ENCODE measurements at places on chromosomes 16 and 17.

DNA sequence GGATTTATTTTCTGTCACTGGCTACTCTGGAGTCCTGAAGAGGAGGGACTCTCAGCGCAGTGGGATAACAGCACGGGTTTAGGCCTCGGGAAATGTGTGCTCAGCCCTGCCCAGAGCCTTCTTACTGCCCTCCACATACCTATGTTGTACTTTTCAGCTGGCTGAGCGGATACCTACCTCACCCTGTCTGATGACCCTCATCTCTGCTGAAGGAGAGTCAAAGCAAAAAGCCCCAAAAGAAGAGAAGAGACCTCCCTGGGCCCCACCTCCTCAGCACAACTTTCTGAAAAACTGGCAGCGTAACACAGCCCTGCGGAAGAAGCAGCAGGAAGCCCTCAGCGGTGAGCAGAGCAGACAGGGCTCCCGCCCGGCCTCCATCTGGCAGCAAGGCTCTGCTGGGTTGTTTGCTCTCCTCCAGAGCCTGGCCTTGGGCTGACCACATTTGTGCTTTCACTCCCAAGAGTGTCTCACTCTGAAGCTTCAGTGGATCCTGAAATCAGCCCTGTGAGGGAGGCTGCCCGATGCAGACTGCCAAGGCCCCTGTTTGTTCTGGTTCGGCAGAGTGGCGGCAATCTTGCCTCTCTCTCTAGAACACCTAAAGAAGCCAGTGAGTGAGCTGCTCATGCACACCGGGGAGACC lies 10.3 kb downstream of the MYCBPAP start:
- DNase-seq, result no peak

DNA sequence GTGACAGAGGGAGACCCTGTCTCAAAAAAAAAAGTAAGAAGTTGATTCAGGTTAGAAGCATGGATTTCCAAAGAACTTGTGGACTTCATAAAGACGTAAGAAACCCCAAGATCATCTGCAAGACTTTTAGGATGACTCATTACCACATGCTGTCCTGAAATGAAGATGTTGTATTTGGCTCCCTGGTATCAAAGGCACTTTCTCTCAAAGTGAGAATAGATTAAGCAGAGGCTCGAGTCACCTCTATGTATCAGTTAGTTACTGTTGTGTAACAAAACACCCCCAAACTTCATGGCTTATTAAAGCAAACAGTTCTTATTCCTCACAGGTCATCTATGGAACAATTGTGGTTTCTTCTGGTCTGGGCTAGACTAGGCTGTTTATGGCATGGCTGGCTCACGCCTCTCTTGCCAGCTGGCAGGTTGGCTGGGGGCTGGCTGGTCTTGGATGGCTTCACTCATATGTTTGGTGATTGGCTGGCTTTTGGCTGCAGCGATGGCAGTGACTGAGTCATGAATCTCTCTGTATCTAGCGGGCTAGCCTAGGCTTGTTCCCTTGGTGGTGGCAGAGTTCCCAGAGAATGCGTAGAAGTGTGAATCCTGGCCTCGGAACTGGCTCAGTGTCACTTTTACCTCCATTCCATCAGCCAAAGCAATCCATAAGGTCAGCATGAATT lies 60.4 kb upstream of the MSI2 start:
- DNase-seq, result no peak

DNA sequence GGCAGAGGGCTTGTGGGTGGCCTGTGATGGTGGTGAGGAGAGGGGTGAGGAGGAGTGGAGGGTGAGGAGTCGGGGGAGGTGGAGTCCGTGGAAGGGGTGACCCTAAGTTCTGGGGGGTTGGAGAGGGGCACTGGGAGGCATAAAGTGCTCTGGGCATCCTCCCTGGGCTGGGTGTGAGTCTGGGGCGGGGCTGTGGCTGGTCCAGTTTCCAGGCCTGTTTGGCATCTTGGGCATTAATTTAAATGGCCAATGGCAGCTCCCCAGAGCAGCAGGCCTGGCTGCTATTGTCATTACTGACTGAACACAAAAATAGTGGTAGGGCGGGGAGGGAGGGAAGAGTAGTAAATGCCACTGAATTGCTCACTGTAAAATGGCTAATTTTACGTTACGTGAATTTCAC lies 7.7 kb upstream of the ARHGAP23 start:
- DNase-seq, result no peak

GRCh38 chr16:2223942-2224486 lies 623 bp downstream of the E4F1 start:
- DNase-seq, result no peak

DNA sequence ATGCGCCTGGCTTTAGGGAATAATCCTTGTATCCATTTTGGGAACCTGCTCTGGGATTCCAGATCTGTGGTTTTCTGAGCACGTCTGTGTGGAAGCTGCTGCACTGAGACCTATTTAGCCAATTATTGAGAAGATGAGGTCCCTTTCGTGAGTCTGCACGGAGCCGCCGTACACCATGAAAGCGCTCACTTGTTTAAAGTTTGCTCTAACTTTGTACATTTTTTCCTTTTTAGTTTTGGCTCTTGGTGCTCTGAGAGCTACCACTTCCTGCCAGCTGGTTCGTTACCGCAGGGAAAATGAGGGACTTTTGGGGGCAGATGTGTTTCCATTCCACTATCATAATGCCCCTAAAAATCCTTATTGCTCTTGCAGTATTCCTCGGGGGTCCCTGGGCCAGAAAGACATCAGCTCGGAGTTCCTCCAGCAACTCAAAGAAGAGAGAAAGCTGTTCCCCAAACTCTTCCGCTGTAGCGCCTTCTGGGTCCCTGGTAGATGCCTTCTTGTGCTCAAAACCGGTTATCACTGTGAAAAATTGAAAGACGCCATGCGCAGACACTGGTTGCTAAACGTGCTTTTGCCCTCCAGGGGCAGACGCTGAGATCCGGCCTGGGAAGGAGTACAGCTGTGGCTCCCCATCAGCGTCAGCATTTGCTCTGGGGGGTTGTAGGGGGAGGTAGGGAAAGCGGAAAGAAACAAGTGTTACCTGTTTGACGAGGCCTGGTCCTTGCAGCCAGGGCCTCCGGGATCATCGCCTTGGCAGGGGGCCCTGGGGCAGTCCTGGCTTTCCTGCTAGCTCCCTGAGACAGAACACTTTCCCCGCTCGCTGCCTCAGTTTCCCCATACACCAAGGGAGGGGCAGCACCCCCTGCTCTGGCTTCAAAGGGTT lies 238.1 kb downstream of the MRTFB start:
- no peak for DNase-seq

DNA sequence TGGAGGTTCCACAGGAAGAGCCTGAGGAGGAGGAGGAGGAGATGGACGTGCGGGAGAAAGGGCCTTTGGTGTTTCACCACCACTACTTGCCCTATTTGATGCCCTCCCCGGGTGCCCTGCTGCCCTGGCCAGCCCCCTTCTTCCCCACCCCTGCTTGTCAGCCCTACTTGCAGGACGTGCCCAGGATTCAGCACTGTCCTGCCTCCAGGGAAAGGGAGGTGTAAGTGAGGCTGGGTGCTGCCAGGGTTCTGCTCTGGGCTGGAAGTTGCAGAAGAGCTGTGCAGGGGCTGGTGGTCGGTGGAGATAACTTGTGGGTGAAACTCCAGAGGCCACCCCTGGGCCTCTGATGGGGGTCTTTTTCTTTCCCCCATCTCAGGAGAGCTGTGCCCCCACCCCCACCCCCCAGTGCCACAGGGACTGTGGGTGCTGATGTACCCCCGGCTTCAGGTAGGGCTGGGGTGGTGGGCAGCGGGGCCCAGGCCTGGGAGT lies 3.0 kb downstream of the PRR29 start:
- no peak for DNase-seq

Measured in iPS DF 6.9 (cell line).